Stimulated activated memory B cell treated with anti-CD40 and anti-IgM and Interleukin-4, amounts not matched to agents 10 μg/mL and 1 μg/mL and 100 μg/mL, for 72 hours (primary cell): ENCODE measurements at places on chromosomes 6 and 20.
A peak's percentile ranks its signal among the peaks of the same experiment; 100 is the strongest.

- peaks cover 21% of the 10 kb centered on the region for H3K36me3 ChIP-seq
- H3K4me3 ChIP-seq = no peak overlapping the region
- peaks cover 11% of the 10 kb centered on the region for H3K4me1 ChIP-seq
- no peak for ATAC-seq
- no peak overlapping the region for H3K27ac ChIP-seq
These were observed 24.9 kb upstream of the PHACTR2 start for GRCh38 chr6:143652841-143653331.

GRCh38 chr6:48994811-48995210 lies 468.2 kb downstream of the MMUT start:
- H3K36me3 ChIP-seq = no peaks in the 10 kb centered on the region
- ATAC-seq = no peak
- H3K4me1 ChIP-seq = no peaks in the 10 kb centered on the region
- no peak overlapping the region for H3K4me3 ChIP-seq
- no peak overlapping the region for H3K27ac ChIP-seq
- no peaks in the 10 kb centered on the region for H3K27me3 ChIP-seq

DNA sequence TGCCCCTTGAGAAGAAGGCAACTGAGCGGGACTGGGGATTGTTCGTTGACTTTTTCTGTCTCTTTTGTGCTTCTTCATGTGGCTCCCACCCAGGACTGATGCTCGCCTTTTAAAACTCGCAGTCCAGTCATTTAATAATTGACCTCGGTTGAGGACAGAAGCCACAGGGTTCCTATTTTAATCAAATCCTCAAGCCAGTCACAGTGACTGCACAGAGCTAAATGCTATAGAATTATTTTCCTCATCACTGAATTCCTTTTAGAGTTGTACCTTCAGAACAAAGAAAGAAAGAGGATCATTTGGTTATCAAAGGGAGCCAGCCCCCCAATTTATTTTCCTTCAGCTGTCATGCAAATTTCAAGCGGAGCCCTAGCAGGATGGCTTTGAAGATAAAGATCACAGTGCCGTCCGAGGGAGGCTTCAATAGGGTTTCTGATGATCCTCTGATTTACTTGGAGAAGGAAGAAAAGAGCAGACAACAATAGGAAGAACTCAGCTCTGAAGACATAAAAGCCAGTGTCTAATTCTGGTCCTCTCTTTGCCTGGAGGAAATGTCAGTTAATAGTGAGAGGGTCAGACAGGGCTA lies 186.6 kb downstream of the DOK5 start:
- peaks cover 7% of the 10 kb centered on the region for H3K4me1 ChIP-seq
- no peak for ATAC-seq
- no peak overlapping the region for H3K27ac ChIP-seq
- H3K4me3 ChIP-seq = no peak overlapping the region
- H3K27me3 ChIP-seq = peaks cover 53% of the 10 kb centered on the region

GRCh38 chr20:53133628-53134027 lies 161.5 kb downstream of the TSHZ2 start:
- H3K36me3 ChIP-seq = no peaks in the 10 kb centered on the region
- no peak for ATAC-seq
- no peak overlapping the region for H3K27ac ChIP-seq
- H3K4me3 ChIP-seq = no peak overlapping the region

- H3K36me3 ChIP-seq = peaks cover 2% of the 10 kb centered on the region
- peaks cover 6% of the 10 kb centered on the region for H3K4me1 ChIP-seq
- no peaks in the 10 kb centered on the region for H3K27me3 ChIP-seq
- H3K4me3 ChIP-seq = no peak overlapping the region
- no peak overlapping the region for H3K27ac ChIP-seq
- ATAC-seq = no peak
These were observed 20.4 kb downstream of the PDE7B start for GRCh38 chr6:135871878-135872277.

- H3K27ac ChIP-seq = peak overlapping the region; percentile 59
- H3K4me1 ChIP-seq = peaks cover 23% of the 10 kb centered on the region
- no peaks in the 10 kb centered on the region for H3K27me3 ChIP-seq
- ATAC-seq = peak; percentile 50
These were observed 36.4 kb upstream of the RNF144B start for GRCh38 chr6:18350712-18351111.

GRCh38 chr6:167094436-167094819 lies 28.5 kb upstream of the CCR6 start:
- peak overlapping the region; percentile 87 for H3K4me3 ChIP-seq
- H3K27me3 ChIP-seq = no peaks in the 10 kb centered on the region
- peaks cover 85% of the 10 kb centered on the region for H3K4me1 ChIP-seq
- peak; percentile 63 for ATAC-seq
- H3K36me3 ChIP-seq = peaks cover 7% of the 10 kb centered on the region
- peak overlapping the region; percentile 100 for H3K27ac ChIP-seq

DNA sequence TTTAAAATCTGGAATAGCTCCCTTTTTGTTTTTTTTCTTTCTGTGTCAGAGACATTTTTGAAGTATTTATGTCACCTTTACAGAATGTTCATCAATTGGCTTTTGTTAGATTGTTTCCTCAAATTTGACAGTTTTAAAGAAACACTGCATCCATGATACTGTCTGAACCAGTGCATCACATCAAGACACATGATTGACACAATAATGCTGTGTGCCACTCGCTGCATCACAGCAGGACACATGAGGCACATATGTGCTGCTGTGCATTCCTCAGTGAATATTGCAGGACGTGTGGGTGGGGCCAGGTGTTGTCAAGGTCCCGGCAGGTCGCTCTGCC lies 37.4 kb downstream of the ERMARD start:
- no peak overlapping the region for H3K27ac ChIP-seq
- H3K27me3 ChIP-seq = peaks cover 38% of the 10 kb centered on the region
- ATAC-seq = no peak
- peak overlapping the region; percentile 13 for H3K4me3 ChIP-seq
- peaks cover 12% of the 10 kb centered on the region for H3K4me1 ChIP-seq

GRCh38 chr6:157879873-157880254 lies 56.8 kb downstream of the SNX9 start:
- H3K36me3 ChIP-seq = peaks cover 63% of the 10 kb centered on the region
- no peaks in the 10 kb centered on the region for H3K27me3 ChIP-seq
- H3K4me1 ChIP-seq = peaks cover 39% of the 10 kb centered on the region
- no peak overlapping the region for H3K27ac ChIP-seq

DNA sequence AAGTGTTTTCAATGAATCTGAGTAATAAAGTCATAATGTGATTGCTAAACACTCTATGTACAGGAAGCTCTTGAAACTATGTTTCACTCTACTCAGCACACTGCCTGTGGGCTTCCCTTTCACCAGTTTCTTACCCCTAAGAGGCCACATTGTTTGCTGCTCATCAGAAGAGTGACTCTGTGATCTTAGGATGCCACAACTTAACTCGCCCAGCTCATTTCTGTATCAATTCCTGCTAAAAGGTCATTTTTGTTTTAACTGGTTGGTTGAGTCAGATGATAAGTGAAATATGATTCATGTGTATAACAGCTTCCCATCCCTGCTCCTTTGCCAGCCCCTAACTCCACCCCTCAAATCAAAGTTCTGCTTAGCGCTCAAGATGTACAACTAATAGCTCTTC lies 9.8 kb upstream of the NDUFAF4 start:
- peak; percentile 91 for ATAC-seq
- H3K4me1 ChIP-seq = peaks cover 8% of the 10 kb centered on the region
- H3K27me3 ChIP-seq = peaks cover 28% of the 10 kb centered on the region

- H3K27me3 ChIP-seq = peaks cover 29% of the 10 kb centered on the region
- no peak overlapping the region for H3K4me3 ChIP-seq
- ATAC-seq = no peak
- H3K27ac ChIP-seq = no peak overlapping the region
- H3K36me3 ChIP-seq = no peaks in the 10 kb centered on the region
These were observed 143.8 kb downstream of the SLC16A10 start for GRCh38 chr6:111231090-111231459.

GRCh38 chr6:13873288-13874190 lies 51.2 kb upstream of the RNF182 start:
- peak overlapping the region; percentile 60 for H3K27ac ChIP-seq
- H3K4me3 ChIP-seq = peak overlapping the region; percentile 77
- H3K4me1 ChIP-seq = peaks cover 18% of the 10 kb centered on the region
- peak; percentile 89 for ATAC-seq
- H3K36me3 ChIP-seq = no peaks in the 10 kb centered on the region

DNA sequence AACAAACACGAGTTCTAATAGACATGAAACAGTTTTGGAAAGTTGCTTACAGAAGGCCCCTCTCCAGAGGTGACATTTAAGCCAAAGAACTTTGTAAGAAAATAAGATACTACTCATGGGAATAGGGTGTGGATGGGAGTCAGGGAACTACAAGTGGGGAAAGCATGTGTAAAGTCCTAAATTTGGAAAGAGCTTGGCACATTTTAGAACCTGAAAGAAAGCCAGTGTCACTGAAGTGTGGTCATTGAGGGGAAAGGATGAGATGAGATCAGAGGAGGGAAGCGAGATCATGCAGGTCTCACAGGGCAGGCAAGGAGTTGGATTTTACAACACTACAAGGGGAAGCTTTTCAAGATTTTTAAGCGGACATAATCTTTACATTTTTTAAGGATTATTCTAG lies 38.0 kb downstream of the VGLL2 start:
- H3K4me3 ChIP-seq = no peak overlapping the region
- H3K27me3 ChIP-seq = no peaks in the 10 kb centered on the region
- ATAC-seq = no peak
- no peaks in the 10 kb centered on the region for H3K36me3 ChIP-seq
- no peak overlapping the region for H3K27ac ChIP-seq
- H3K4me1 ChIP-seq = no peaks in the 10 kb centered on the region

- peaks cover 11% of the 10 kb centered on the region for H3K4me1 ChIP-seq
- no peak overlapping the region for H3K27ac ChIP-seq
- peaks cover 78% of the 10 kb centered on the region for H3K27me3 ChIP-seq
- ATAC-seq = peak; percentile 76
- H3K36me3 ChIP-seq = no peaks in the 10 kb centered on the region
These were observed 32.1 kb upstream of the NR2E1 start for GRCh38 chr6:108133594-108134179.

- no peak overlapping the region for H3K27ac ChIP-seq
- no peaks in the 10 kb centered on the region for H3K4me1 ChIP-seq
- no peak for ATAC-seq
- H3K36me3 ChIP-seq = no peaks in the 10 kb centered on the region
These were observed 70.1 kb upstream of the RBM24 start for GRCh38 chr6:17211101-17211500.

- peaks cover 50% of the 10 kb centered on the region for H3K27me3 ChIP-seq
- H3K4me3 ChIP-seq = no peak overlapping the region
- H3K4me1 ChIP-seq = no peaks in the 10 kb centered on the region
- no peak for ATAC-seq
These were observed 6.0 kb downstream of the PDYN start for GRCh38 chr20:1987826-1988225.

DNA sequence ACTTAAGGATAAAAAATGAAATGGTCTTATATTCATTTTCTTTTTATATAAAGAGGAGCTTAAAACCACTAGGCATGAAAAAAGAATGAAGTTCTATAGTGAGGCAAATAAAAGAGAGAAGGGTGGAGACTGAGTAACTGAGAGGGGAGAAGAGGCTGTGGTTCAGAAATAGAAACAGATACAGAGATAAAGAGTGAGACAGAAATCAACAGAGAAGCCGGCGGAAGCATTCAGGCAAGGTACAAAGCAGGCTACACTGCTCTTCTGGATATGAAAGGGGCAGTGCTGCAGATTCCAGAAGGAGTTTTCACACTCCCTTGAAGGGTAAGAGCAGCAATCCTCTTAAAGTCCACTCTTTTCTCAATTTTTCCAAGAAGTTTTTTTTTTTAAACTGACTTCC lies 29.9 kb downstream of the NFATC2 start:
- H3K36me3 ChIP-seq = peaks cover 89% of the 10 kb centered on the region
- peaks cover 67% of the 10 kb centered on the region for H3K4me1 ChIP-seq
- H3K27me3 ChIP-seq = no peaks in the 10 kb centered on the region
- H3K4me3 ChIP-seq = no peak overlapping the region
- ATAC-seq = no peak
- no peak overlapping the region for H3K27ac ChIP-seq

GRCh38 chr6:36121787-36122494 lies 8.4 kb upstream of the MAPK13 start:
- ATAC-seq = no peak
- H3K4me3 ChIP-seq = no peak overlapping the region
- H3K36me3 ChIP-seq = peaks cover 15% of the 10 kb centered on the region
- H3K27ac ChIP-seq = peak overlapping the region; percentile 98
- no peaks in the 10 kb centered on the region for H3K27me3 ChIP-seq
- peaks cover 80% of the 10 kb centered on the region for H3K4me1 ChIP-seq

DNA sequence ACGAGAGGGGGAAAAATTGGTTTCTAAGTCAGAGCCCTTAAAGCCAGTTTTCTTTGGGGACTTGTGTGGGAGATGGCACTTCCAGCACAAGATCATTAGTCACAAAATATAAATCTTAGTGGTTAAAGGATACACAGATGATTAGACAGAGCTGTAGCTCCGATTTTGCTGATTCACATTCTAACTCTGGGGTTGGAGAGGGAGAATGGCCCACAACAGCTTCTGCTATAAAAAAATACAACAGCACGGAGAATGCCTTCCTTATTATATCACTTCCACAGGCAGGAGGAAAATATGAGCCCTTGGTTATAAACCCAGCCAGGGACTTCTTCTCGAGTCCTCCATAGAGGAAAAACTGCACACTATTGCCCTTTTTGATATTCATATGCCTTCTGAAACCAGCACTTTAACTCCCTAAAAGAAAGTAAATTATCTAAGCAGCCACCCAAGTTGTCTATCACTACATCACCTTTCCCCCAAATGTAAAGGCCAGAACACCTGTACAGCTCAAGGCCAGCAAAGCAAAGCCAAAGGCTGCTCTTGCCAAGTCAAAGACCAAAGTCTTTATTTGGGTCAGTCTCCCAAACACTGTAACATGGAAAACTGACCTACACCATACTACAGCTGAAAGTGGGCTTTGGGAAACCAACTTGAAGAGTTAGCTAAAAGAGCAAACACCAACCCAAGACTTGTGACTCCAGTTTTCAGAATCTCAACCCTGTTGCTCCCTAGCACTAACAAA lies 10.4 kb downstream of the MRPL14 start:
- peaks cover 28% of the 10 kb centered on the region for H3K36me3 ChIP-seq
- peak overlapping the region; percentile 6 for H3K27ac ChIP-seq
- peaks cover 45% of the 10 kb centered on the region for H3K4me1 ChIP-seq
- ATAC-seq = no peak

GRCh38 chr6:150894935-150895552 lies 29.5 kb downstream of the MTHFD1L start:
- H3K27ac ChIP-seq = no peak overlapping the region
- H3K27me3 ChIP-seq = no peaks in the 10 kb centered on the region

DNA sequence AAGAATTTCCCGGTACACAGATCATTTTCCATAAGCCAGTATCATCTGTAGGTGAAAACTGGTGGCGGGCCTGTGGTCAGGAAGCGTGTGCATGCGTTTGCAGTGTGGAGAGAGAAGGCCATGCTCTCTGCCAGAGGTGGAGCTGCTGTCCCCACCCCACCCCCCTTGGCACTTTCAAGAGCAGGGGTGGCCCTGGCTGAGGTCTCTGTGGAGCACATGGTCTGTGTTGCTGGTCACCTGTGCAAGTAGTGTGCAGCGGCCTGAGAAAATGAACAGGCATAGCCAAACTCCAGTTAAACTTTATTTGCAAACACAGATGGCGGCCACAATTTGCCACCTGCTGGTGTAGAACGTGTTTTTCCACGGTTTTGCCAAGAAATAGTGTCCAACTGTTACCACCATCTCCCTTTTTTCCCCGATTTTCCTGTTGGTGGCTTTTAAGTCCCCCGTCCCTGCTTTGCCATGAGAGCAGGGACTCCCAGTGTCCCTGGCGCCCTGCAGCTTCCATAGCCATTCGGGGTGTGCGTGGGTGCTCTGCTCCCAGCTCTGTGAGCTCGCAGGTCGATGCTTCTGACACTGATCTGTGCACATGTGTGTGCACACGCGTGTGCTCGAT lies 2.5 kb downstream of the ADRM1 start:
- peak overlapping the region; percentile 99 for H3K27ac ChIP-seq
- ATAC-seq = no peak
- no peaks in the 10 kb centered on the region for H3K27me3 ChIP-seq
